PC-3 (cell line): ENCODE measurements at places on chromosomes 11 and 22. TPM values are rescaled to one million over a fixed set of nuclear protein-coding genes. Genes with fewer than 3 reads are reported as not detected.

Gene PHLDB1
- 36.1 and 37.1 TPM in 2 replicates for total RNA-seq

Gene OR2D2
- total RNA-seq: 0.11 TPM in 1 of 2 replicates, not detected in the other

Gene DGCR6
- 0.86 and 3.4 TPM in 2 replicates for total RNA-seq

Gene ANGPTL5
- total RNA-seq: not detected in 2 replicates

Gene SLC5A12
- total RNA-seq: not detected in 2 replicates

Gene TEF
- total RNA-seq: 4.0 TPM in 2 replicates

Gene PTDSS2
- 53.0 and 91.0 TPM in 2 replicates for total RNA-seq

Gene FAM181B
- 0.23 TPM in 1 of 2 replicates, not detected in the other for total RNA-seq

Gene CD81
- total RNA-seq: 134 and 140 TPM in 2 replicates

Gene DLAT
- total RNA-seq: 78.9 and 102 TPM in 2 replicates

Gene CSTF3
- 18.5 and 30.0 TPM in 2 replicates for total RNA-seq
